ENCODE measurements at places on chromosomes 4 and X. TPM values are rescaled to one million over a fixed set of nuclear protein-coding genes. Genes with fewer than 3 reads are reported as not detected.

GRCh38 chr4:126018274-126018673 lies 703.5 kb downstream of the FAT4 start:
- ATAC-seq: no peak

DNA sequence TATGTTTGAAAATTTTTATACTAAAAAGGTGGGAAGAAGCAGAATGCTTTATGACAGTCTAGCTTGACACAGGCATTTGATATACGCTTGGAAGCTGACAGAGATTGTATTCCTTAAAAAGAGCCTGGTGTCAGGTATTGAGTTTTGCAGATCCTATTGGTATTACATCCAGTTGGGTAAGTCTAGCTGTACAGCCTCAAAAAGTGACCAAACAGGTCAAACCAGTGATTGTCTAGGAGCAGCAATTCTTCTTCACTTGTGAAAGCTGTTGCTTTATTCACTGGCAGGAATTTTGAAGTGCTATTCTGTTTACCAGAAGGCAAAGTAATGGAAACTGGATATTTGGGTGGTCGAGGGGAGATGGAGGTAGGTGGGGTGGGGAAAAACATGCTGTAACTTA lies 77.5 kb downstream of the UCHL1 start:
- peak; percentile 79 for ATAC-seq

GRCh38 chr4:73388887-73389286 lies 15.2 kb upstream of the ALB start:
- no peak for ATAC-seq

DNA sequence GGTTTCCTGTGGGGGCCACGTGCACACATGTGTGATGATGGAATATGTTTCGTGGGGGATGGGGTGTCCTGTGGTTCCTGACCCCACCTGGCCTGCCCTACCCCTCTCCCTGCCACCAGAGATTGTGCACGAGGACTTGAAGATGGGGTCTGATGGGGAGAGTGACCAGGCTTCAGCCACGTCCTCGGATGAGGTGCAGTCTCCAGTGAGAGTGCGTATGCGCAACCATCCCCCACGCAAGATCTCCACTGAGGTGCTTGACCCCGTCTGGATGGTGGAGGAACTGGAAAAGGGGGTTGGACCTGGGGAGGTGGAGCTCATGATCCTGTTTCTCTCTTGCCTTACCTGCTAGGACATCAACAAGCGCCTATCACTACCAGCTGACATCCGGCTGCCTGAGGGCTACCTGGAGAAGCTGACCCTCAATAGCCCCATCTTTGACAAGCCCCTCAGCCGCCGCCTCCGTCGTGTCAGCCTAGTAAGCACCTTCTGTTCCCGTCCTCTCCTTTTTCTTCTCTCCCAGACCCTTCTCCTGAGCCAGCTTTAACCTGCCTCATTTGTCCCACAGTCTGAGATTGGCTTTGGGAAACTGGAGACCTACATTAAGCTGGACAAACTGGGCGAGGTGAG lies 5.9 kb downstream of the CDK16 start:
- no peak for ATAC-seq

- ATAC-seq: no peak
Observed at GRCh38 chr4:76658231-76659102, 223.4 kb downstream of the SHROOM3 start.

- peak; percentile 91 for ATAC-seq
Observed at GRCh38 chrX:122565952-122566351, 618.1 kb upstream of the GRIA3 start.

DNA sequence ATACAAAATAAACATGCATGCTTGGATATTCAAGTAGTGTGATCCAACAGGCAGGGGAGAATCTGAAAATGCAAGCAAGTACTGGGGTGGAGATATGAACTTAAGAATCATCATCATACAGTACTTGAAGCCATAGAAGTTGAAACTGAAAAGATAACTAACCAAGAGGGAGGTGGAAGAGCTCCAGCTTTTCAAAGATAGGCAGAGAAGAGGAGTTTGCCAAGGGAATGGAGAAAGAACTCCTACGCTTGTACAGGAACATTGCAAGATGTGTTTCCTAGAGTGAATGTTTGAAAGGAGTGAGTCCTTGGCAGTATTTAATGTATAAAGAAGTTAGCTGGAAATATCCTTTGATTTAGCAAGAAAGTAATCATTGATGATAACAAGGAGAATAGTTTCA lies 106.2 kb upstream of the FRMPD4 start:
- no peak for ATAC-seq

- ATAC-seq: no peak
Observed at GRCh38 chr4:71270901-71271300, 67.9 kb upstream of the SLC4A4 start.

DNA sequence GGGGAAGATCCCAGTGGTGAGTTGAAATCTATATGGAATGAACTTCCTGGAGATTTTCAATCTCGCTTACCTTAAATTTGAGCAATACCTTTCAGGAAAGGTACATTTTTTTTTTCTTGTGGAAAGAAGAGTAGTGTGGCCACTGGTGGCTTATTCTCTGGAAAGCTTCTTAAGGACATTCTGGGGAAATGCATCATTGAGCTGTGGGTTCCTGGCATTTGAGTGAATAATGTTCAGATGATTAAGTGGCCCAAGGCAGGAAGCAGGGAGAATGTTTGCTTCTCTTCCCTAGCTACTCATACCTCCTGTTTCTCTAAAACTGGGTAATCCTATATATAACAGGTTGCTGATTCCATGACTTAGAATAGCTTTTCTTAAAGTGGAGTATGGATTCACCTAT lies 31.8 kb downstream of the STAG2 start:
- ATAC-seq: no peak

GRCh38 chr4:107862658-107863057 lies 37.9 kb downstream of the SGMS2 start:
- ATAC-seq: peak; percentile 95

GRCh38 chr4:139469216-139469615 lies 15.3 kb downstream of the RAB33B start:
- no peak for ATAC-seq

DNA sequence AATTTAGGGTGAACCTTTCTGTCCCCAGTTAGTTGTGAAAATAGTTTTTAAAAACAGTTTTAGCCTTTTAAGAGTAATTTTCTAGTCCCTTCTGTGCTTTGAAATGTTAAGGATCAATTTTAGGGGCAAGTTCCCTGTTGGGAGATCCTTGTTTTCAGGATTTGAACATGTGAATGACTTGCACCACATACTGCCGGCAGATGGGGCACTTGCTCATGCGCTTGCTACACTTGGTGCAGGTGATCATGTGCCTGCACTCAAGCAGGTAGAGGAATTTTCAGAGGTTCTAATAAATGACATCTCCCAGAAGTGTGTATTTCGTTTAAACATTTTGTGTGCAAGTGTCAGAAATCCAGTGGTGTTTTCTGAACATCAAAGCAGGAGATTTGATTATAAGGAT lies 195.9 kb downstream of the CHM start:
- no peak for ATAC-seq

DNA sequence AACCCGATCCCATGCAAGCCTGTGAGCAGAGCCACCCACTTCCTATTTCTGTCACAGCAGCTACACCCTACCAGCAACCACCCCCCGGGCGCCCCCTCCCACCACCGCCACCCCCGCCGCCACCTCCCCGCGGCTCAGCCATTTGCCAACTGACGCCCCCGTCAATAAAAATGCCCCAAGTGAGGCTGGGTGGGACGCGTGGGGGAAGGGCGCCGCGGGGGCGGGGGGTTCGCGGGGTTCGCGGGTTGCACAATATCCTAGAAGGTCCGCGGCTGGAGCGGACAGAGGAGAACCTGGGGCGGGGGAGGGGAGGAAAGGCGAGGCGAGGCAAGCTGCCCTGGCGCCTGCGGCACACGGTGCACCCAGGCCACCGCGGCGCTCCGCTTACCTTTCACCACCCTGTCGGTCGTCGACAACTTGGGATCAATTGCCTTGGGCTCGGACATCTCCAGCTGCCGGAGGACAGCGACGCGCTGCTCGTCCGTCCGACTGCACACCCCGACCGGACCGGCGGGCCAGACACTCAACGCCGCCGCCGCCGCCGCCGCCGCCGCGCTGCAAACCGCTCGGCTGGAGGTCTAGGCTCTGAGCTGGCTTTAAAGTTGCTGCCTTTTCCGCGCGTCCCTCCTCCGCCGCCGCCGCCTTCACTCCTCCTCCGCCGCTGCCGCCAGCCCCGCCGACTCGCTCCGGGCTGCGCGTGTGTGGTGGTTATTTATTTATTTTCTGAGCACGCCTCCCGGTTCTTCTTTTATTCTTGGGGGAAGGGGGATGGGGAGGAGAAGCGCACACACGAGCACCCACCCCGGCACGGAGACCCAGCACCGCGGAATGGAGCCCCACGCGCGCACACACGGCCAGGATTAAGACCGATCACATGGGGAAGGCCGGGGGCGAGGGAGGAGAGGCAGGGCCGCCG lies 717 bp downstream of the PPP3CA start:
- ATAC-seq: peak; percentile 28

DNA sequence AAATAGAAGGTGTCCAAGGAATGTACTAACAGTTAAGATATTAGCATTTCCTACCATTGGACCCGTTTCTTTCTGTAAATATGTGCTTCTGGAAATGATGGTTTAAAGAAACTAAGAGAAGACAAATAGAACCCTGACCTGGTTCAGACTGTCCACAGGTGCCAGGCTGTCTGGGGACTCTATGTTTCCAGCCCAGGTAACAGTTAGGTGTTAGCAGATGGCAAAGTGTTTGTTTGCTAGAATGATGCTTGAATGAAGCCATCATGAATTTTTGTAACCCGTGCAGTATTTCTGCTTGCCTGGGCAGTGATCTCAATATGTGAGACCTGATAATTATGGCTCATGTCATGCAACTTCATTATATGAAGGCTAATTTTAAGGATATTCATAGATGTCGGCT lies 87.5 kb downstream of the LRRC66 start:
- ATAC-seq: no peak

GRCh38 chr4:185134307-185134869 lies 8.7 kb upstream of the SLC25A4 start:
- peak; percentile 60 for ATAC-seq

GRCh38 chr4:1043651-1044468 lies 32.4 kb downstream of the FGFRL1 start:
- ATAC-seq: peak; percentile 65

- ATAC-seq: no peak
Observed at GRCh38 chr4:132328761-132329160, 820.3 kb upstream of the PCDH10 start.

DNA sequence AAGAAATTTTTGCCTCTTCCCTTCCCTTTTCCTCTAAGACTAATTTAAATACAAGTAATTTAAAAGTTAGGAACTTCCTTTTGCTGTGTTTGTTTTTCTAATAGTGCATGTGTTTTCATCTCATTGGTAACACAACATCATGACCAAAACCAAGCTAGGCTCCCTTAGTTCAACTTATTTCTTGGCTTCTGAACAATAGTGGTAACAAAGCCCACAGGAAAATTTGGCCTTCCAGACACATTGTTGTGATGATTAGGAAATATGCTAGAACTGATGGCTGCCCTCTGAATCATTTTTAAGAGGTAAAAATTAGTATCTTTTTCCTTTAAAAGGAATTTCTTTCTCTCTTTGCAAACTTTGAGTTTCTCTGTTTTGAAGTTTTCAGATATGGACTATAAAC lies 25.5 kb upstream of the TEC start:
- ATAC-seq: no peak

DNA sequence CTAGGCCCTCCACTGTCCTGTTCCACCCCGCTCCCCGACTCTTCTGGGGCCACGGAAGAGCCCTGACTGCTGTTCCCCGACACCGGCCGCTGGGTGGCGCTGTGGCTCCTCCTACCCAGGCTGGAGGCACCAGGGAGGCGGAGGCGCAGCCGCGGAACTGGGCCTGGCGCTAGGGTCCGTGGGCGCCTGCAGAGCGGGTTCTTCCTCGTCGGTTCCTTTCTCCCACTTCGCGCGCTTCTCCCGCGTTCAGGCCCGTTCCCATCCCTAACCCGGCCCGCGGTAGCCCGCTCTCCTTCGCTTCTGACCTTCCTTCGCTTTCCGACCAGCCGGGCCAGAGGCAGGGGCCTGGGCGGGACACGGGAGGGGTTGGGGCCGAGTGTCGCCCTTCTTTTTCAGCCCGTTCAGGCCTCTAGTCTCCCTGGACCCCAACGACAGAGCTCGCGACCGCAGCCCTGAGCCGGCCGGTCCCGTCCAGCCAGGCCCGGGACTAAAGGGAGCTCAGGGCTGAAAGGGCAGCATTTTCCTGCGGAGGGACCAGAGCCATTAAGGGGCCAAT lies 34.3 kb downstream of the NALF2 start:
- ATAC-seq: peak; percentile 87

GRCh38 chrX:132120913-132121312 lies 6.9 kb downstream of the FRMD7 start:
- no peak for ATAC-seq

- ATAC-seq: no peak
Observed at GRCh38 chr4:173124209-173124865, 44.3 kb upstream of the GALNT7 start.

- no peak for ATAC-seq
Observed at GRCh38 chrX:50115973-50116372, 84.8 kb downstream of the AKAP4 start.

GRCh38 chr4:88828842-88829571 lies 131.4 kb upstream of the NAP1L5 start:
- no peak for ATAC-seq

- no peak for ATAC-seq
Observed at GRCh38 chr4:163003979-163004378, 162.7 kb downstream of the NAF1 start.

DNA sequence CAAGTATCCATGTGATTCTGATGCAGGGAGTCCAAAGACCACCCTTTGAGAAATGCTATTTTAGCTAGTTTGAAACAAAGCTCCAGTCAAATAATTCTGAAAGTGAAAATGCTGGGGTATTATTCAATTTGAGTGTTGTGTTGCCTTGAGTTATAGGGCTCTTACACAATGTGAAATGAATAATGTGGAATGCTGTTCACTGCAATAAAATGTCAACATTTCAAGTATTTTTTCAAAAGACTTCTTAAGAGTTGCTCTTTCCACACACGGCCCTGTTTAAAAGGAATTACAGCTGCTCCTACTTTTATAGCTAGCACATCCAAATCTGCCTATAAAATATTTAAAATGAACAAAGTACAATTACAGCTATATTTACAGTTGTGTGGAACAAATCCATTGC lies 27.5 kb upstream of the PLS3 start:
- ATAC-seq: no peak

- ATAC-seq: peak; percentile 77
Observed at GRCh38 chr4:163332526-163333406, at the start of gene NPY1R. Gene NPY1R, minus strand, starts transcription at chr4:163332596. Its CDS starts 6,042 bp downstream, at chr4:163326554.

- ATAC-seq: no peak
Observed at GRCh38 chr4:83266689-83267088, 17.9 kb downstream of the COQ2 start.

Gene HSFX1
- total RNA-seq: 0.32 TPM

Gene ZNF732
- 0.88 TPM for total RNA-seq

Gene CFAP47
- not detected for total RNA-seq

Gene PHOX2B
- not detected for total RNA-seq

Gene STPG2
- total RNA-seq: 0.20 TPM

Gene COL4A6
- total RNA-seq: 3.1 TPM

Gene SPCS3
- 61.5 TPM for total RNA-seq
